NCI-H460 (cell line): ENCODE measurements at places on chromosomes 3 and 15. TPM values are rescaled to one million over a fixed set of nuclear protein-coding genes. Genes with fewer than 3 reads are reported as not detected.

DNA sequence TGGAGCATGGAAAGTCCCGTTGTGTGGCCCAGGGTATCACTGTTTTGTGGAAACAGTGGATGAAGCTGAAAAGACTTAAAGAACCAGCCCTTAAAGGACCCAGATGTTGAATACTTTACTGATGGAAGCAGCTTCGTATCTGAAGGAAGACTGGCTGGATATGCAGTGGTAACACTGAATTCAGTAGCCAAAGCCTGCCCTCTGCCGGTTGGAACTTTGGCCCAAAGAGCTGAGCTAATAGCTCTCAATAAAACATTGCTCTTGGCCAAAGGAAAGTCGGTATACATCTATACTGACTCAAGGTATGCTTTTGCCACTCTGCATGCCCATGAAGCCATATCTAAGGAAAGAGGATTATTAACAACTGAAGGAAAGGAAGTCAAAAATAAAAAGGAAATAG, 885.4 kb downstream of the PDCD6IP start:
- peak; percentile 33 for DNase-seq

DNA sequence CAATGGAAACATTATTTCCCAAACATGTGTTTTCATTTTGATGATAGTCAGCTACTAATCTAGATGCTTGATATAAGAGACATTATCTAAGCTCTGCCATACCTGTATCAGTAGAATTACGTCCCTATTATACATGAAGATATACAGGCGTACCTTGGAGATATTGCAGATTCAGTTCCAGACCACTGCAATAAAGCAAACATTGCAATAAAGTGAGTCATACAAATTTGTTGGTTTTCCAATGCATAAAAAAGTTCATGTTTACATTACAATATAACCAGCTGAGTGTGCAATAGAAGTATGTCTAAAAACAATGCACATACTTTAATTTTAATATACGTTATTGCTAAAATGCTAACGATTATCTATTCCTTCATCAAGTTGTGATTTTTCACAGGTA, 236.0 kb upstream of the ZNF717 start:
- no peak for DNase-seq

DNA sequence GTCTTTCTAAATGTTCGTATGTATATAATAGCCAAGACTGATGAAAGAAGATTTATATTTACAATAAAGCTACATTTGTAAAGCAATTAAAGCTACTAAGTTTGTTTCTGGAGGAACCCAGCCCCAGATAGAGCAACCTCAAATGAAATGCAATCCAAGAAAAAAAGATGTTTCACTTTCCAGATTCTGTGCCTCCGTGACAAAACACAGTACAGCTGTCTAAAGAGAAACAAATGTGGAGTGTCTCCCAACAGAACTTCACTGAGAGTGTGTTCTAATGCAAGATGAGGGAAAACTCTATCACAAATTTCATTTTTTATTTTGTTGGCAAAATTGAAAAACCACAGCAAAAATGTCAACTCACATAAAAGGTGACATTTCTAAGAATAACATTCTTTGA, 317.0 kb downstream of the OCA2 start:
- DNase-seq, result no peak

GRCh38 chr15:51696566-51696965, 15.3 kb downstream of the SCG3 start:
- DNase-seq, result no peak

- no peak for DNase-seq
Measured at GRCh38 chr15:31257286-31257685, 69.3 kb upstream of the KLF13 start.

DNA sequence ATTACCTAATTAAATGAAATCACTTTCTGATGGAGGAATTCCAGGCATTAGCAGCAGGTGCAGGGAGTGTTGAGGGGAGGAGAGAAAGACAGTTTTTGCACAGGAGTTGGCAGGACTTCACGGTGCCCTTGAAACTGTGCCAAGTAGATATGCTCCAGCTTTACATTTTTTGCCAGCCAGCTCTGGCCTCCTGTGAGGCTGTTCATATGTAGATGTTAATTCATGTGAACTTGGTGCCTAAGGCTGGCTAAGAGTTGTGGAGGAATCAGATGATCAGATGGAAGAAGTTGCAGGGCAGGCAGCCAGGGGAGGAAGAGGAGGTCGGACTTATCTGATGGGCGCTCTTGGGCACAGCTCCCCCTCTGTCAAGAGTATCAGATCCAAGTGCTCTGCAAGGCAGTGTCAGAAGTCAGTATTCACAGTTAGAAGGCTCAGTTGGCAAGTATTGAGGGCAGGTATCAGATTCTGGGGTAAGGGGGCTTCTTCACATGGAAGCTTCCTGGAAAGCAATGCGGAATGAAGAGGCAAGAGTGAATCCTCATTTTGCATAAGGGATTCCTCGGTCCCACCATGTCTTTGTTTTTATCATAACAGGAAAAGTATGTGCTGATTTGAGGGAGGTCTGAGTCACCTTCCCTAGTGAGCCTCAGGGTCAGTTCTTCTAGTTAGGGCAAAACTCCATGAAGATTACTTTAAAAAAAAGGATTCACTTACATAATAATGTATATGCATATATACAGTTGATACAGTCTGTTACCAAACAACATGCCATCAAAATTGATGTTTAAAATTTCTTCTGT, 172.6 kb upstream of the UMPS start:
- DNase-seq, result no peak

DNA sequence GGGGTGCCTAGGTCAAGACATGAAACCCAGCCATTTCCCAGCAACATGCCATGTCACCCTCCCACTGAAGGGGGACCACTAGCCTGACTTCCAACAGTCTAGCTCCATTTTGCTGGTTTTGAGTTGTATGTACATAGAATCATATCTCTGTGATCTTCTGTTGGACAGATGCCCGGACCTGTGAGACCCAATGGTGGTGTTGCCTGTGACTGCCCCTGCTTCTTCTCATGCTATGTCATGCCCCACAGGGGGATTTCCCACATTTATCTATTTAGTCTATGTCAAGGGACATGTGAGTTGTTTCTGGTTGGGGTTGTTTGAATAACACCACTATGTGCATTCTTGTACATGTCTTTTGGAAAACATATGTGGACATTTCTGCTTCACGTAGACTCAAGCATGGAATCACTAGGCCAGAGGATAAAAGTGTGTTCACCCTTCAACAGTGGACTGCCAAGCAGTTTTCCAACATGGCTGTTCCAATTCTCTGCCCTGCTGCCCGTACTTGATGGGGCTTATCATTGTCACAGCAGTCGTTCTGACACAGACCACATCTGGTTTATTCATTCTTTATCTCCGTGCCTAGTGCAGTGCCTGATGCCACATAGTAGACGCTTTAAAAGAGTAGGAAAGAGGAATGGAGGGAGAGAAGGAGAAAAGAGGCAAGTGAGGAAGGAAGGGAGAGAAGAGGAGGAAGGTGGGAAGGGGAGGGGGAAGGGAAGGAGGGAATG, 114.4 kb downstream of the TPRA1 start:
- DNase-seq, result no peak

Gene GOLGB1
- 13.1 and 15.5 TPM in 2 replicates for total RNA-seq

Gene SLCO3A1
- total RNA-seq, result 1.7 TPM in 2 replicates

Gene ZBBX
- 0.05 TPM in 1 of 2 replicates, not detected in the other for total RNA-seq
